ENCODE measurements at places on chromosomes 1 and 21.

GRCh38 chr1:55396381-55396891, 181.3 kb upstream of the USP24 start:
- no peak for DNase-seq

DNA sequence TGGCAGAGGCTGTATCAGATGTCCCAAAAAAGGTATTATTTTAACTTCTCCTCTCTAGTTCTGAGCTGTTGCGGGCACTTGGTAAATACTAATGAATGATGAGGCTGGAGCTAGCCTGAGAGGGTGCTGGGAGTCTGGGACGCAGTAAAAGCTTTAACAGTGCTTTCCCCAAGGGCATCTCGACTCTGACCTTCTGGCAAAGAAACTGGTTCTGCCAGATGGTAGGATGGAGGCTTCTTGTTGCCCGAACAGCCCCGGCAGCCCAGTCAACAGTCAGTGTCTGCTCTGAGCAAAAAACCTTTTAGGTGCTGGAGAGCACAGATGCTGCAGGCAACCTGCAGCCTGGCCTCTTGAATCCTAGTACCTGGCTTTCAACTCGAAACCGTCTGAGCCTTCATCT, 2.5 kb upstream of the PNRC2 start:
- DNase-seq, result no peak

- DNase-seq, result no peak
Measured at GRCh38 chr1:207871117-207871649, 39.7 kb downstream of the CD34 start.

GRCh38 chr1:54518489-54518888, 29.5 kb upstream of the ACOT11 start:
- no peak for DNase-seq

DNA sequence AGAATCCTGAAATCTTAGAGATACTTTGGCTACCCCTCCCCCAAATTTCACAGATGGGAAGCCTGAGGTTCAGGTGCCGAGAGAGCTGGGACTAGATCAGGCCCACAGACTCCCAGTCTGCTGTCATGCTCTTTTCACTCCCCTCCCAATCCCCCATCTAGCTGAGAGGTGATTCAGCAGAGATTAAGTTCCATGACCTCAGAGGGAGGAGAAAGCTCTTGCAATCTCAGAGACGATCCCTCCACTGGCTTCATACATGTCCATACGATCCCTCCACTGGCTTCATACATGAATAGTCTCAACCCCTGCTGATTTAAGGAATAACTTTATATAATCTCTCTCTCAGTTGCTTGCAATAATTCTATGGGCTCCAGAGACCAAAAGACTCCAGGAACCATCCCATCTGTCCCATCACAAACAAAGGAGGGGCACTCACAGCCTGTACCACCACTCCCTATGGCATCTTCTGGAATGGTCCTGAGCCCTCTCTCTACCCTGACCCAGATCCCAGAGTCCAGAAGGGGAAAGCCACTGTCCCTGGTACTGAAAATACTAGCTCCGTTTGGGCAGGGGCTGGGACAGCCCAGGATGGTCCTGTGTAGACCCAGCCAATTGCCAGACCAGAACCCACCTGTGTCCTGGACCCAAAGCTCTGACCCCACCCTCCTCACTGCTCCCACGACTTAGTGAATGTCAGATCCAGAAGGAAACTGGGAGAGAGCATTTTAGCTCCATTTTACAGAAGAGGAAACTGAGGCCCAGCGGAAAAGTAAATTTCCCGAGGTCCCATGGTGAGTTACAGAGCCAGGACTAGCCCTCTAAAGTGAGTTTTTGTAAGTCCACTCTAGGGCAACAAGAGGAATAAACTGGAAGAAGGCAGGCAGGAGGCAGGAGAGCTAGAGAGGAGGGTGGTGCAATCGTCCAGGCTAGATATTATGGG, 27.1 kb downstream of the RIMS3 start:
- DNase-seq, result no peak

DNA sequence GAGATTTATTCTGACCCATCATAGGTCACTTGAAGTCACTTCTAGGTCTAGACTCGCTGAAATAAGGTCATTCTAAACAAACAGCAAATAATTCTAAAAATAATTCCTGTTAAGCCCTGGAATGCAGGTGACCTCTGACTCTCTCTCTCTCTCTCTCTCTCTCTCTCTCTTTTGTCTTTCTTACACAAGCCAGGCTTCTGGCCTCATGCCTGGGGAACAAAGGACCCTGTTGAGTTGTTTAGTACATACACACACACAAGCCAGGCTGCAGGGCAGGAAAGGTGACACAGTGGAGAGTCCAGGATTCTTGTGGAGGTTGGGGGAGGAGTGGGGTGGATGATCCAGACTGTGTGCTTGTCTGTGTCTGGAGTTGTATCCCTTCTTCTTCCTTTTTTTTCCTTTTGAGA, 4.0 kb upstream of the MEX3A start:
- no peak for DNase-seq

DNA sequence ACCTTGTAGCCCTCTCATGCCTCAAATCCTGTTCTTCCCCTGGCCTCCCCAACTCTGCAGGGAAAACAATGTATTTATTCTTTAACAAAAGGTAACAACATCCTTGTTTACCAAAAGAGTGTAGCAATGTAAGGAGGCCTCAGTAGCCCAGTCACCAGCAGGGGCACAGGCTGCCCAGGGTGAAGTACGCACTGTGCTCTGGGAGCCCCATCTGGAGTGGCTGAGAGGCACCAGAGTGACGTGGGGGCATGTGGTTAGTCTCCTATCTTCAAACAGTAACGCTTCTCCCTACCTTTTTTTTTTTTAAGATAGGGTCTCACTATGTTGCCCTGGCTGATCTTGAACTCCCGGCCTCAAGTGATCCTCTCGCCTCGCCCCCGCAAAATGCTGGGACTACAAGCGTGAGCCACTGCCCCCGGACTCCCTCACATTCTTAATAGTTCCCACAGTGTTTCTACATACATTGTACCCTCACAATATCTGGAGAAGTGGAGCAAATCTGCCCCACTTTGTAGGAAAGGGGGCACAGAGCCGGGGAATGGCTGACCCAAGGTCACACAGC, 51.3 kb upstream of the ECE1 start:
- DNase-seq, result no peak

DNA sequence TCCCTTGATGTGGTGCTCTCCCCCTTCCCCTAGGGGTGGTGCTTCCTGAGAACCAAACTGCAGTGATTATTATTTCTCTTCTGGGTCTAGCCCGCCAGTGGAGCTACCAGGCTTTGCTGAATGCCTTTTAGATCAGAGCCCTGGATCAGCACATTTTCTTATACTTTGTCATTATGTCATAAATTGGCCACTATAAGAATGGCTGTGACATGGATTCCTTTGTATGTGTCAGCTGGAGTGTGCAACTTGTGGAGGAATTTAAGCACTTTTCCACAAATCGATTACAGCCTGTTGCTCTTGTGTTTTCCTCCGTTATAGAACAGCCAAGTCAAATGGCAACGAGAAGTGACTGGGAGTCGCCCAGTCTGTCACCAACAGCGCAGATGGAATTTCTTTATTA, 273.3 kb downstream of the DUSP10 start:
- DNase-seq, result no peak

DNA sequence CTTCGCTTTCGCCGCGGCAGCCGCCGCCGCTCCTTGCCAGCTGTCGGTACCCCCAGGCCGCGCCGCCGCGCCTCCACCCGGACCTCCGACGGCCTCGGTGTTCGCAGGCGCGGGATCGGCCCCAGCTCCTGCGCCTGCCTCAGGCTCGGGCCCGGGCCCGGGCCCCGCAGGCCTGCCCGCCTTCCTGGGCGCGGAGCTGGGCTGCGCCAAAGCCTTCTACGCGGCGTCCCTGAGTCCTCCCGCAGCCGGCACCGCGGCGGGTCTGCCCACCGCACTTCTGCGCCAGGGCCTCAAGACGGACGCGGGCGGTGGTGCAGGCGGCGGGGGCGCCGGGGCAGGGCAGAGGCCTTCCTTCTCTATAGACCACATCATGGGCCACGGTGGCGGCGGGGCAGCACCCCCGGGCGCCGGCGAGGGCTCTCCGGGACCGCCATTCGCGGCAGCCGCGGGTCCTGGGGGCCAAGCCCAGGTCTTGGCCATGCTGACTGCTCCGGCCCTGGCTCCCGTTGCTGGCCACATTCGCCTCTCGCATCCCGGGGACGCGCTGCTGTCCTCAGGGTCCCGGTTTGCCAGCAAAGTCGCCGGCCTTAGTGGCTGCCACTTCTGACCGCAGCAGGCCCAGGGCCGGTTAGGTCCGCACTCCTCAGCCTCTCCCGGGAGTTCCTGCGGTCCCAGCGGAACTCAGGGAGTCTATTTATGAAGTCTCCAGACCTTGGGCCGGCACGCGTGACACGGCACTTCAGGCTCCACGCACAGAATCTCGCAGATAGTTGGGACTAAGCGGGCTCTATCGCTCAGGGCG, 1.4 kb downstream of the FOXD2 start:
- DNase-seq, result no peak

DNA sequence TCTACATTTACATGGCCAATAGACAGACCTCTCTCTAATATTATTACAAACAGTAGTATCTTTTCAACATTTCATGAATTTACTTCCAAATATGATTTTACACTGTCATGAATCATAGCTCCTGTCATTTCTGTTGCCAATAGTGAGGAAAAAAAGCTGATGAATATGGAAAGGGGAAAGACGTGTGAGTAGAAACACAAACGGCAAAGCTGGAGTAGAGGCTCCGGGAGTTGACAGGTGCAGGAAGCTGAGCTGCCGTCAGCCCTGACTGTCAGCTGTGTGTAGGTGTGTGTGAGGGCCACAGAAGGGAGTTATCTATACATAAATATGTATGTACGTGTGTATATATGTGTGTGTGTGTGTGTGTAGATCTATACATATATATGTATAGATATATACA, 416.9 kb downstream of the ZP4 start:
- no peak for DNase-seq

DNA sequence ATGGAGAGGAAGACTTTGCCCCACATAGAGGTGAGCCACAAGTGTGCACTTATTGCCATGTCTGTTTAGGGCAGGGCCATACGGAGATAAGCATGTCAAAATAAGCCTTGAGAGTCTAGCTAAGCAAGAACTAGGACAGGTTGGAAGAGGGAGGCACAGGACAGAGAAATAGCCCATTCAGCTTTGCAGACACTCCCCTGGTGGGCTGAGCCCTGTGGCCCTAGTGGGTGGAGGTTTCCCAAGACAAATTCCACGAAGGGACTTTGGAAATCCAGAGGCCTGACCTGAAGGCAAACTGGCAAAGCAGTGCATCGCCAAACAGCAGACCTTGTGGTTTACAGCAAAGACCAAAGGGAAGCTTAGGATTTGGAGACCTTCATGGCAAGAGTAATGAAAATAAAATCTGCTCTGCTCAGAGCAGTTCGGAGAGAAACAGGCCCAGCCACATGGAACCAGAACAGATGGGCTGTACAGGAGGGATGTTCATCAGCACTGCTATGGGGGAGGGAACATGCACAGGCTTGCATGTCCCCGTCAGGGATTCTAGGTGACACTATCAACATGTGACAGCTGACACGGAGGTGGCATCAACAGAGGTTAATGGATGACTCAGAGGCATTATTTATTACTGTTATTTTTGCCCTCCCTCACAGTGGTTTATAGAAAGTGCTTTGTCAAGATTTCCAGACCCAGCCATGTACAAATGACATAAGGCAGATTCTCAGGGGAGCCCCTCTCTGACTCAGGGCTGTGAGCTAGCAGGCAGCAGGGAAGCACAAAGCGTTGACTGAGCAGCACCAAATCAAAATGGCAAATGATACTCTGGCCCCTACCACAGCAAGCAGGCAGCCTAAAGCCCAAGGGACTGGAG, 90.1 kb upstream of the IRF2BP2 start:
- DNase-seq, result no peak

DNA sequence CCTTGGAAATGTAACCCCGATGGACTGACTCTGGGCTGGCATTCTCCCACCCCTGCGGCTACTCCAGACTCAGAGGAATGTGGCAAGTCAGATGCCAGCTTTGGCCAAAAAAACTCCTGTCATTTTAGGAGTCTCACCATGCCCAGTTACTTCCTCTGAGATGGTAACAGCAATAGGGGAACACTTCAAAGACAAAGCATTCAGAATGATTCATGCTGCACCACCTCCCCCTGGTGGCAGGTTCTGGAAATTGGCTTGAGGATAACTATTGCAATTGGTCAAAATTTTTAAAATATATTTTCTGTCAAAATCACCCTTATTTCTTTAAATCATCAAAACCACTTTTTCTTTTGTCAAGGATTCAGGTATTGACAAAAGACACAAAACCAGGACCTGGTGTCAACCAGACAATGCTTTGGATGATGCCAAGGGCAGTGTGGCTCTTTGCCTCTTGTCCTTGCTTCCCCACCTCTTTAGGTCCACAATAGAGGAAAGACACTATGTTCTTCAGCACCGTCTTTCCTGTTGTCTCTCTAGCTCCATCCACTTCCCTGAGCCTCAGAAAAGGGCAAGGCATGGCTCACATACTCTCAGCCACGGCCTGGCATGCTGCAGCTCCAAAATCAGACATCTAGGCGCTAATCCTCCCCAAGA, 9.9 kb upstream of the CDCA8 start:
- peak; percentile 37 for DNase-seq

DNA sequence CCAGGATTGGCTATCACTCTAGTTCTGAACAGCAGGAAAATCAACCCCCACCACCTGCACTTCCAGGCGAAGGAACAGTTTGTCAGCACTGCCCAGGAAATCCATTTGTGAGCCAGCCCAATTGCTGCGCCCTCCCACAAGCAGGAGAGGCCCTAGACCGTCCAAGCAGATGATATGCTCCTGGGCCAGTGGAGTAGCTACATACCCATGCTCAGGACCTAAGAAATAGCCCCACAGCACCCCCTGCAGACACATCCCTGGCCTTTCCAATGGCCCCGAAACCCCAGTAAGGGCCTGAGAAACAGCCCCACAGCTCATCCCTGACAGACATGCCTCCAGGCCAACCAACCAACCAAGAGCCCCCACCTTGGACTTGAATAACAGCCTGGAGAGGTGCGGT, 111.5 kb upstream of the ZC3H11B start:
- DNase-seq, result no peak

GRCh38 chr1:45522324-45523104, 830 bp upstream of the PRDX1 start:
- no peak for DNase-seq

DNA sequence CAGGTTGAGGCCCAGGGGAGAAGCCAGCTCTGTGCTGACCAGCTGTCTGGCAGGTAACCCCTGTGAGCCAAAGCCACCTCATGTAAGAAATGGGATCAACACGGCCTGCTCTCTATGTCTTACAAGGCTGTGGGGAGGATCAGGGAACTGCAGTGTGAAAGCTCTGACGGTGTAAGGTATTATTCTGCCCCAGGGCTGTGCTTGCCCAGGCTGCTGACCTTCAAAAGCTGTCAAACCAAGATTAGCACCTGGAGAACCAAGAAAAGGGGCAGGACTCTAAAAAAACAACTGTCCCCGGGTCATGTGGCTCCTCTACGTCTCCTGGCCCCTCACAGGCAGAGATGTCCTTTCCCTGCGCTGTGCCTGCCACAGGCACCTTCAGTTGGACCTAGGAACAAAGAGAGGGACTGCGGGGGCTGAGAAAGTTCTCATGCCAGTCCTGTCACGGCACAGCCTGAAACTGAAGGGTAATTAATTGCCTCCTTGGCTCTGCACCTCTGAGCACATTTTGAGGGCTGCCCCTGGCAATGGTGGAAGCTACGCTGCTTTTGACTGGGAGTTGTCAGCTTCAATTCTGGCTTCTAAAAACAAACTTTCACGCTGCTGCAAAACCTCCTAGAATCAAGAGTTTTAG, 77.6 kb downstream of the PGBD5 start:
- no peak for DNase-seq

GRCh38 chr1:181674617-181675016, 191.3 kb downstream of the CACNA1E start:
- DNase-seq, result no peak

GRCh38 chr1:92485381-92486250, 1.1 kb downstream of the GFI1 start:
- DNase-seq, result no peak

- DNase-seq, result no peak
Measured at GRCh38 chr21:14875704-14876523, 188.9 kb downstream of the NRIP1 start.

Measured in AG04450 (cell line).